Endodermal cell (in vitro differentiated cells): ENCODE measurements at places on chromosomes 4 and X.

- peak overlapping the region; percentile 47 for H3K4me3 ChIP-seq
- H3K36me3 ChIP-seq: peaks cover 24% of the 10 kb centered on the region
- H3K4me1 ChIP-seq: peaks cover 4% of the 10 kb centered on the region
- DNase-seq: no peak
These were observed 2.8 kb upstream of the CTBP1 start for GRCh38 chr4:1251773-1252066.

GRCh38 chrX:24661292-24661691 lies 14.1 kb upstream of the PCYT1B start:
- no peak for DNase-seq
- no peaks in the 10 kb centered on the region for H3K4me1 ChIP-seq
- H3K36me3 ChIP-seq: no peaks in the 10 kb centered on the region

DNA sequence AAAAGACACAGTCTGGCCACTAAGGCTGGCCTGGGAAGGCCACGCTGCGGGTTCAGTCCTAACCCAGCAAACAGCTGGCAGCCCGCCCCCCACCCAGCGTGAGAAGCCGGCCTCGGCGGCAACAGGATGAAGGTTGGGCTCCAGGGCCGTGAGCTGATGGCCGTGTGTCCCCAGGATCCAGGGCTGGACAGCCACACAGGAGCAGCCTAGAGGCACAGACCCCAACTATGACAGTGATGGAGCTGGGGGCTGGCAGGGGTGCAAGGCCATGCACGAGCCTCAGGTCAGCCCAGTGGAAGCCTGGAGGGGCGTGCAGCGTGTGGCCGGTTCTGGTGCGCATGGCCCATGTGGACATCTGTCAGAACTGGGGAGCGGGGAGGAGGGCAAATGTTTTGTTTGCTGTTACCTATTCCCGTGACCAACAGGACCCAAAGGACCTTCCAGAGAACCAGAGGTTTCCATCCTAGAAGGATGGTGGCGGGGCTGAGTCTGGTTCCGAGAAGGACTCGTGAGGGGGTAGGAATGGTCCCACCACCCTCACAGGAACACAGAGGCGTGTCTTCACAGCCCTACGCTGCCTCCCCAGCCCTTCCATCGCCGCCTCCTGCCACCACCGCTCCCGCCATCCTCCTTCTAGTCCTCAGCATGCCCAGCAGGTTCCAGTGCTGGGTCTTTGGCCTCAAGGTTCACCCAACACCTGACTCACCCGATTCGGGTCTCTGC lies 46.5 kb downstream of the ZFYVE28 start:
- H3K36me3 ChIP-seq: no peaks in the 10 kb centered on the region
- H3K4me1 ChIP-seq: no peaks in the 10 kb centered on the region

DNA sequence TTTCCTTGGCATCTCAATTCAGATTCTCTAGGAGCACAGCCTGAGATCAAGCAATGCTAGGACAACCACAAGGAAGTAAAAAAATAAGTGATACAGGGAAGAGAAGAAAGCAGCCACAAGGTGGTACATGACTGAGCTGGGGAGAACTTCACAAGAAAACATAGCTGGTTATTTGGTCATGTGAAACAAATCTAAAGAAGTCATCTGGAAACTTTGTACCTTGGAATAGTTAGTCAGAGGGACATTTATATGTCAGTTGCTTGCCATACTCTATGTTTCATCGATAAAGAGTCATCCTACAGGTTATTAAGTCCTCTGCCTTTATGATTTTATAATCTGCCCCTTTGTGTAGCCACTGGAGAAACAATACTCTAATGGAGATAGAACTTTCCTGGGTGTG lies 575.1 kb downstream of the IL15 start:
- no peak for DNase-seq
- no peak overlapping the region for H3K4me3 ChIP-seq
- H3K4me1 ChIP-seq: no peaks in the 10 kb centered on the region
- H3K27ac ChIP-seq: no peak overlapping the region

- no peaks in the 10 kb centered on the region for H3K4me1 ChIP-seq
- H3K4me3 ChIP-seq: no peak overlapping the region
- H3K27ac ChIP-seq: no peak overlapping the region
- no peaks in the 10 kb centered on the region for H3K27me3 ChIP-seq
These were observed 133.1 kb upstream of the IL15 start for GRCh38 chr4:141503260-141503659.

DNA sequence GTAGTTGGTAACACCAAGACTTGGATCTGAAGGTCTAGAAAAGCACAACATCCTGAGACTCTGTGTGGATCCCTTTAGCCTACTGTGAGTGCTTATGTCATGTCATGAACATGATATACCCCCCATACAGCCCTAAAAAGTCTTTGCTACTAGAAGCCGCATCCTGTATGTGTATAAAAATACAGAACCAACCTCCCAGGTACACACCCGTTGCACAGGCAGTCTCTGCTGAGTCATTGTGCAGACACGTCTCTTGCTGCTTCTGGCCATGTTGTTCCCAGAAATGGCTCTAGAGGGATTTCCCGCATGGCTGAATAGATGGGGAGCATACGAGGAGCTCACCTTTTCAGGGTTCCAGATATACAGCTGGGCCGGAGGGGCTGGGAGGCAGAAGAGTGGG lies 93.3 kb downstream of the MAMLD1 start:
- H3K36me3 ChIP-seq: no peaks in the 10 kb centered on the region
- H3K27ac ChIP-seq: no peak overlapping the region
- no peaks in the 10 kb centered on the region for H3K27me3 ChIP-seq
- H3K4me3 ChIP-seq: no peak overlapping the region
- H3K4me1 ChIP-seq: no peaks in the 10 kb centered on the region
- no peak for DNase-seq

DNA sequence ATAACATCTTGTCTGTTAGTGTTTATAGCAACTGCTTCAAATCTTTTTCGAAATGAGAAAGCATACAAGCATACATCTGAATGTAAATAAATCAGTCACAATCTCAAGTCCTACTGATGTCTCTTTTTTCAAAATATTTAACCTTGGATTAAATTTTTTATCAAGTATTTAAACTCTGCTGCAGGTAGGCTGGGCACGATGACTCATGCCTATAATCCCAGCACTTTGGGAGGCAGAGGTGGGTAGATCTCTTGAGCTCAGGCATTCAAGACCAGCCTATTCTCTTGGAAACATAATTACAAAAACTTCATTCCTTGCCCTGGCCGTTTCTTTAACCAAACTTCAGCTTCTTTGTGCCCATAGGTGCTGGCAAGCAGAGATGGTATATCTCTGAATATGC lies 540.3 kb upstream of the GALNT7 start:
- H3K27ac ChIP-seq: no peak overlapping the region
- no peaks in the 10 kb centered on the region for H3K36me3 ChIP-seq
- H3K4me1 ChIP-seq: no peaks in the 10 kb centered on the region
- DNase-seq: no peak
- H3K4me3 ChIP-seq: no peak overlapping the region

- H3K36me3 ChIP-seq: no peaks in the 10 kb centered on the region
- H3K27me3 ChIP-seq: peaks cover 15% of the 10 kb centered on the region
- H3K27ac ChIP-seq: no peak overlapping the region
- no peak overlapping the region for H3K4me3 ChIP-seq
- no peaks in the 10 kb centered on the region for H3K4me1 ChIP-seq
These were observed 5.1 kb downstream of the ELF4 start for GRCh38 chrX:130105244-130105643.

DNA sequence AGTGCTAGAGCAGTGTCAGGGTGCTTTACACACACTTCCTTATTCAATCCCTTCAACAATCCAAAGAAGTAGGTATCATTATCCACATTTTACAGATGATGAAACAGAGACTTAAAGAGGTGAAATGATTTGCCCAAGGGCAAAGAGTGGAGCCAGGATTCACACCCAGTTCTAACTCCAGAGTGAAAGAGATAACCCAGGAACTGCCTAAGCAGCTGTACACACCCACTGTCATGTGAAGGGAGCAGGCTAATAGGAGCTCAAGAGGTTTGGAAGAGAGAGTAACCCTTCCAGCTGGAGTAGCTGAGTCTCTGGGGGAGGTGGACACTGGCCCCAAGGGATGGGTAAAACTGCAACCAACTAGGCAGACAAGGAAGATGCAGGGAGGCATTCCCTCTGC lies 92.5 kb downstream of the FBXL5 start:
- no peaks in the 10 kb centered on the region for H3K4me1 ChIP-seq
- no peak overlapping the region for H3K4me3 ChIP-seq
- no peak overlapping the region for H3K27ac ChIP-seq

DNA sequence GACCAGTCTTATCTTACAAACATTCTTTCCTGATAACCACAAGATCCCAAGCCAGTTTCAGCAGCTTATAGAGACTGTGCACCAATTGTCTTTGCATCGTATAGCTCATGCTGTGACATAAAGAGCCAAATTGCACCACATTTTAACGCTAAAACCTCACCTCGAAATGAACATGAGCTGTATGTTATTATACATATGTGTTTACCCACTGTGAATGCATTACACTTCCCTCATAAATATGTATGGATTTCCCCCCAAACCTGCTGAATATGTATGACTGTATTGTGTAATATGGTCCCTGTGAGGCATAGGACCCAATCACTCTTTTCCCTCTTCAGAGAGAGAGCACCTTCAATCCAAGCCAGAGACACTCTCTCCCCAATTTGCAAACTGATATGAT lies 692.4 kb downstream of the NLGN4X start:
- no peak overlapping the region for H3K27ac ChIP-seq
- no peak overlapping the region for H3K4me3 ChIP-seq
- H3K4me1 ChIP-seq: no peaks in the 10 kb centered on the region
- no peaks in the 10 kb centered on the region for H3K36me3 ChIP-seq

DNA sequence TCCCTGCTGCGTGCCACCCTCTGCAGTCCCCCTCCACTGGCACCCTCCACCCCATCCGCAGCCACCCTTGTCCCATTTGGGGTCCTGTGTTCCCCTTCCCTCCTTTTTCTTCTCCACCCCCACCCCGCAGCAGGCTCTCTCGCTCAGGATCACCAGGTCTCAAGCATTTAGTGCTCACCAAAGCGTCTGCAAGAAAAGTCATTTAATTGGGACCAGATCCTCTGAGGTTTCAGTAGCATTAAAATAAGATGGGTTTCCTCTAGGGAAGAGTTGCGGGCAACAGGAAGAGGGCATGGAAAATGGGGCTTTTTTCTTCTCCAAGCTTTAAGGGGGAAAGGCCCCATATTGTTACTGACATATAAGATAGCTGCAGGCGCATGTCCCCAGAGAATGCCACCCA lies 4.9 kb upstream of the HAUS7 start:
- H3K4me3 ChIP-seq: no peak overlapping the region
- H3K4me1 ChIP-seq: no peaks in the 10 kb centered on the region
- H3K36me3 ChIP-seq: no peaks in the 10 kb centered on the region
- H3K27ac ChIP-seq: no peak overlapping the region

DNA sequence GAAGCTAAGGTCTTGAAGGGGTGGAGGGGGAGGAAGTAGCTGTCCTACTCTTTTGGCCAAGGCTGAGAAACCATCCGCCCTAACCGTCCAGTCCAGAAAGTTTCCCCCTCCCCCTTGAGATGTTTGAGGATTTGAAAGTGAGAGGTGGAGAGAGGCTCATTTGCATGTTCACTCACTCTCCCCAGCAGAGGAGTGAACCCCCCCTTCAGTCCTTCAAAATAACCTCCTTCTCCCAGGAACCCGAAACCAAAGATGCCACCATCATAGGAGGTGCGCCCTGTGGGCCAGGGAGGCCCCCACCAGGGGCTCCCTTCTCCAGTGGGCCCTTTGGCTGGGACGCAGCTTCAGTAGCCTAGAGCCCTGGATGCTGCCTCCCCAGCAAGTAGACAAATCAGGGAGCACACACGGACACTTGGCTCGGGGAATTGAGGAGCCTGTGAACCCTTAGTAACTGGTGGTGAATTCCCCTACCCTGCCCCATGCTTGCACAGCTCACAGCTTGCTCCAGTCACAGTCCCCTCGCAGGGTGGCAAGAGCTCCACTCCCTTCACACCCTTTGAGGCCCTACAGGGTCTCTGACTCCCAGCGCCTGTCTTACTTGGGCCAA lies 25.6 kb downstream of the ELF4 start:
- H3K4me1 ChIP-seq: no peaks in the 10 kb centered on the region
- no peak overlapping the region for H3K4me3 ChIP-seq
- no peak for DNase-seq
- H3K27ac ChIP-seq: no peak overlapping the region

DNA sequence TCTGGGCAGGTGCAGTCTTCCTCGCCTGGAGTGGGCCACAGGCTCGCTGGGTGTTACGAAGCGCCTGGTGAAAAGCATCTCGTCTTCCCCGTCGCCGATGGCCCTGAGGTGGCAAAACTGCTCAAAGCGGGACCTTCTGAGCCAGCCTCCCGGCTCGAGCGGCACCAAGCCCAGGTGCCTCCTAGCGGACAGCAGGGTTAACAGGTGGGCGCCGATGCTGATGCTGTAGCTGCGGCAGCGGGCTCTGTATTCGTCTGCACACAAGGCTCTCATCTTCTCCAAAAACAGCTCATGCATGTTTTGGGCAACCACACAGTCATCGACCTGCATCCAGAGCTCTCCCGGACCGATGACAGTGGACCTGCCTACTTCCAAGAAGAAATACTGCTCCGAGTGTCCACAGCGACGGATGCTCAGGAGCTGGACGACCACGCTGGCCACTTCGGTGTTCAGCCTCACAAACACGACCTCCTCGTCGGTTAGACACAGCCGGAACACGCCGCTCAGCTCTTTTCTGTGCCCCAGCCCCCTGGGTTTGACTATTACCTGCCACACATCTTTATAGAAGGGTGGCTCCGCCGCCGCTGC lies 1.2 kb downstream of the IRS4 start:
- H3K4me3 ChIP-seq: peak overlapping the region; percentile 79
- H3K4me1 ChIP-seq: no peaks in the 10 kb centered on the region
- peak; percentile 86 for DNase-seq
- H3K27ac ChIP-seq: no peak overlapping the region
- no peaks in the 10 kb centered on the region for H3K36me3 ChIP-seq

DNA sequence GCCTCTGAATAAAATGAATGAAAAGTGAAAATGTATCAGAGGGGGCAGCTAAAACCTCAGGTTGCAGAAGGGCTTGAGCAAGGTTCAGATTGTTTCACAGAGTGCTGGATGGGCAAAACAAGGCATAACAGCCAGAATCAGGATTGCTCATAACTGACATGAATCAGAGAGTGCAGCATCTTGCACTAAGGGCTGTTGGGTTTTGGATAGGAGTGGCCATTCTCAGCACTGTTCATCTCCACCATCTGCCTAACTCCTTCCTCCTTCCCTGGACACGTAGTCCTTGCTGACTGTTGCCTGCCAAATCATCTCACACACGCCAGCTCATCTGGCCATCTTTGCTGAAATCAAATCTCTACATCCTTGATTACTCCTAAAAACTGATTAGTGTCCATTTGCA lies 75.3 kb upstream of the C1QTNF7 start:
- H3K4me1 ChIP-seq: no peaks in the 10 kb centered on the region
- H3K27ac ChIP-seq: no peak overlapping the region
- H3K27me3 ChIP-seq: no peaks in the 10 kb centered on the region
- H3K36me3 ChIP-seq: no peaks in the 10 kb centered on the region
- H3K4me3 ChIP-seq: no peak overlapping the region
- DNase-seq: no peak

- H3K36me3 ChIP-seq: no peaks in the 10 kb centered on the region
- no peak for DNase-seq
- H3K4me1 ChIP-seq: no peaks in the 10 kb centered on the region
These were observed 32.8 kb downstream of the VCX2 start for GRCh38 chrX:8138252-8138651.
